ENCODE measurements at places on chromosomes 1 and 21.

GRCh38 chr1:202150187-202150586 is 5.7 kb upstream of the ARL8A start:
- DNase-seq = no peak

DNA sequence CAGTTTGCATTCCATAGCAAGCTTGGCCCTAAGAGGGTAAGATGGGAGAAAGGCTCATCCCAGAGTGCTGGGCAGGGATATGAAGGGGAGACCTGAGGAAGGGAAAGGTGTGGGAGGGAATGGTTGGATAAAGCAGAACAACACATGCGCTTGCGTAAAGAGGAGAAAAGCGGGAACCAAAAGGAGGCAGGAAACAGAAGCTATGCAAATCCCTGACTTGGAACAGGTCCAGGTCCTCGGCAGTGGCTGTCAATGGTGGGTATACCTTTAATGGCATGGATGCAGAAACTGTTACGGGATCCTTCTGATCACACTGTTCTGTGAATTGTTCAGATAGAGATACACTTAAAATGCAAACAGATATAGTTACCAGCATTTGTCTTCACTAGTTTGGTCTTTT is 455.6 kb downstream of the SIPA1L2 start:
- no peak for DNase-seq

- no peak for DNase-seq
Observed at GRCh38 chr1:176656257-176656995, 193.5 kb downstream of the PAPPA2 start.

GRCh38 chr1:211118407-211119102 is 15.4 kb downstream of the KCNH1 start:
- no peak for DNase-seq

GRCh38 chr1:153087652-153088051 is 6.7 kb downstream of the SPRR2E start:
- DNase-seq = no peak
